ENCODE measurements at places on chromosomes 7 and 10. TPM values are rescaled to one million over a fixed set of nuclear protein-coding genes. Genes with fewer than 3 reads are reported as not detected.

Gene ADCYAP1R1
- 36.3 TPM for total RNA-seq

Gene TMEM106B
- total RNA-seq, result 88.4 TPM

Gene AKR1C8
- not detected for total RNA-seq

Gene FAM221A
- total RNA-seq, result 3.2 TPM

Gene CUTC
- total RNA-seq, result 24.5 TPM

Gene PLEKHS1
- total RNA-seq, result not detected

Gene WASL
- total RNA-seq, result 51.1 TPM

Gene NANOS1
- 21.7 TPM for total RNA-seq

Gene GNAI1
- 136 TPM for total RNA-seq

Gene CREB5
- 29.9 TPM for total RNA-seq

Gene HUS1
- total RNA-seq, result 13.7 TPM

Gene DDC
- total RNA-seq, result not detected

Gene GHRHR
- total RNA-seq, result not detected

Gene LRGUK
- total RNA-seq, result 1.0 TPM

Gene NAT16
- total RNA-seq, result not detected
